ENCODE measurements at places on chromosomes 1 and 21.

- DNase-seq: no peak
Measured at GRCh38 chr1:89069951-89070350, 4.9 kb upstream of the GBP1 start.

GRCh38 chr1:204417074-204417997, 5.7 kb upstream of the PPP1R15B start:
- no peak for DNase-seq

DNA sequence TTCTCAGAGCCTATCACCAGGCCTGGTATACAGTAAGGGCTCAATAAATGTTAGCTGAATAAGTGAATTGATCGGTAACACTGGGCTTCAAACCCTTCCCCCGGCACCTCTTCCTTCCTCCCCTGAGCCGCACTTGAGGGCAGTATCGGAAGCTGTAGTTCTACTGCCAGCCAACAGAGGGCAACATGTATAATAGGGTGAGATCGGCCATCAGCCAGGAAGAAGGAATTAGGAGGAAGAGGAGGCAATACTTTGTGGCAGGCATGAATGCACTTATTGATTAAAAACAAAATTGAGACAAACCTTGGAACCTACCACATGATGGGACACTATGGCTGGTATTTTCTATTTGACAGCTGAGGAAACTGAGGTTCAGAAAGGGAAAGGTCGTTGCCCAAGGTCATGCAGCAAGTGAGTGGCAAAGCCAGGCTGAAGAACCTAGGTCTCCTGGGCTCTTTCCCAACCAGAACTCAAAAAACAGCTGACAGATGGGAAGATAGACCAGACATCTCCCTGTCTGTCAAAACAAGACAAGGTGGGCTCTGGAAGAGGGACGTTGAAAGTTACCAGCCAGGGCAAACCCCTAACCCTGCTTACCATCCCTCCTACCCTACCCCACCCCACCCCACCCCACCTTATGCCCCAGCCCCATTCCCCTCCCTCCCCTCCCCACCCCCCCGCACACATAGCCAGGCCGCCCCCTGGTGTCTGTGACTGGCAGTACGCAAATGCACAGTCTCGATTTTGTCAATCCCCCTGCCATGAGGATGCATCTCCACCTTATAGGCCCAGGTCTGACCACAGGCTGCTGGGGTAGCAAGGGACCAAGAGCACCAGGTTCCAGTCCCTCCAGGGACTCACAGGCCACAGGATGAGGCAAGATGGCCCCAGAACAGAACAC, 107.3 kb upstream of the RUNX3 start:
- DNase-seq: no peak

DNA sequence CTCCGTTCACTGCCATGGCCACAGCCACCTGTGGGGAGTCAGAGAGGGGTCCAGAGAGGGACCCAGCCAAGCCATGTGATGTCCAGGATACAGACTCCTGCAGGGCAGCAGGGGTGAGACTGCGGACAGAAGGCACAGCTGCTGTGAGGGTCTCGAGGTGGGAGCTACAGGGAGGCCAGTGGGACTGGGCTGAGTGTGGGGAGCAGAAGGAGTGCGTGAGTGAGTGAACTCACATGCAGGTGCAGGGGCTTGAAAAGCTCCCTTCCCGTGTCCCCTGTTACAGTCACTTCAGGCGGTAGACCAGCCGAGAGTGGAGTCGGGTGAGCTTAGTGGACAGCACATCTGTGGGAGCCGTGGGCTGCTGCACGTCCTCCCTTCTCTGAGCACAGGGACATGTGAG, 42.4 kb downstream of the S100B start:
- DNase-seq: no peak

- DNase-seq: no peak
Measured at GRCh38 chr1:50591598-50591997, 168.4 kb upstream of the DMRTA2 start.

- DNase-seq: no peak
Measured at GRCh38 chr1:19345391-19345790, 33.3 kb downstream of the SLC66A1 start.

GRCh38 chr1:17108786-17109185, 10.5 kb downstream of the PADI2 start:
- DNase-seq: no peak

DNA sequence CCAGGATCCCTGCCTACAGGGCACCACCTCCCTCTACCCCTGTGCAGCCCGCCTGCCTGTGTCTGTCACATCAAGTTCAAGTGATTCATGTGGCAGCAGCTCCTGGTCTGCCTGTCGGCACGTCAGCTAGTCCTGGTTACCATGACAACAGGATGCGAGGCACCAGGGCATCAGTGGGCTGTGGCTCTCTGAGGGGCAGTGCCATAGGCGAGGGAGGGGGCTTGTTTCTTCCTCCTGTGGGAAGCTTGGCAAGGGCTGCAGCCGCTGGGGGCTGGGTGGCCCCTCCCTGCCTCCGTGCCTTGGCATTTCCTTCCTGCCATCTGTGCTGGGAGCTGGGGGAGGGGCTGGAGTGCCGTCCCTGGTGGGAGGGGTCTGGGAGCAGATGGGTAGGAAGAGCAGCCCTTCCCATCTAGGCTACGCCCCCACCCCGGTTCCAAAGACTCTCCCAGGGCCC, 43.1 kb downstream of the FOXO6 start:
- DNase-seq: no peak

- DNase-seq: no peak
Measured at GRCh38 chr1:4978660-4979390, 324.4 kb downstream of the AJAP1 start.

- no peak for DNase-seq
Measured at GRCh38 chr1:12232221-12232620, 2.4 kb downstream of the VPS13D start.

- no peak for DNase-seq
Measured at GRCh38 chr1:221469476-221469875, 272.4 kb downstream of the DUSP10 start.

DNA sequence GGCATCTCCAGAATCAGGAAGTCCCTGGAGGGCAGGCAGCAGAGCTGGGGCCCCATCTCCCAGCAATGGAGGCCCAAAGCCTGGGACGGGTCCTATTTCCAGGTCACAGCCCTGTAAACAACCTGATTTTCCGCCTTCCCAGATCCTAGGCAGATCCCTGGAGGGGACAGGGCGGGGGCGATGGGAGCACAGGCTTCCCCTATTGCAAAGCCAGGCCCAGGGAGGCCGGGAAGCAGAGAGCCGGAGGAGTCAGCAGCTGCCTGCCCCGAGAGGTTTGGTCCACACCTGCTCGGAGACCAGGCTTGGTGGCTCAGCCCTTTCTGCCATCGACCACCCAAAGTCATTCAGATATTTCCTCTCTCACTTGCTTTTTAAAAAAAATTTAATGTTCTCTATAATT, 29.2 kb downstream of the CASZ1 start:
- DNase-seq: no peak

DNA sequence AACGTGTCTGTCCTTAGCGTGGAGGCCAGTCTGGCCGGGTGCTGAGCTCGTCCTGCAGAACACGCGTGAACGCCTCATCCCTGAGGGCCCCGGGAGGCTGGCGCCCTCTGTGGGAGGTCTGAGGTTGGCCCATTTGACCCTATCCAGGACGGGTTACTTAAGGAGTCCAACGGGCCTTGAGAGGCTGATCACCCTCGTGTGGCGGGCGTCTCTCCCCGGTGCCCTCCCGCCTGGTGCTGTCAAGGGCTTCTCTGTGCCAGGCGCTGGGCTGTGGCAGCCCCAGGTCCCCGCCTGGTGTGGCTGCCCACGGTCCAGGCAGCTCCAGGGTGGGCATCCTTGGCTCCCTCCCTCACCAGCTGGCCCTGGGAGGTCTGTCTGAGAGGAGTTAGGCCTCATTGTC, 9.7 kb downstream of the SKI start:
- DNase-seq: no peak

- no peak for DNase-seq
Measured at GRCh38 chr1:206693029-206693428, 8.3 kb downstream of the MAPKAPK2 start.

GRCh38 chr1:177278626-177279390, 108.0 kb downstream of the BRINP2 start:
- DNase-seq: no peak

- no peak for DNase-seq
Measured at GRCh38 chr1:2554621-2555387, 1.4 kb upstream of the TNFRSF14 start.

Data from stimulated activated CD8-positive, alpha-beta memory T cell treated with anti-CD3 and anti-CD28 coated beads, Interleukin-7, amount 100 ng/mL, for 24 hours (primary cell).